ELR (cell line): ENCODE measurements at places on chromosomes 12 and 14.

- DNase-seq: peak; percentile 51
Measured at GRCh38 chr14:25132732-25133422, 82.9 kb upstream of the STXBP6 start.

DNA sequence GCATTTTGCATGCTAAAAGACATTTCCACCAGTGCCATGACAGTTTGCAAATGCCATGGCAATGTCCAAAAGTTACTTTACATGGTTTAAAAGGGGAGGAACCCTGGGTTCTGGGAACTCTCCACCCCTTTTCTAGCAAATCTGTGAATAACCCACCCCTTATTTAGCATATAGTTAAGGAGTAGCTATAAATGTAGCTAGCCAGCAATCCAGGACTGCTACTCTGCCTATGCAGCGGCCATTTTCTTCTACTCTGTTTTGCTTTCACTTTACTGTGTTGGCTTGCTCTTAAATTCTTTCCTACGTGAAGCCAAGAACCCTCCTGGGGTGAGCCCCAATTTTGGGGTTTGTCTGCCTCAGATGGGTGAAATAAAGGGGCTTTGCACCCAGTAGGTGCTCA is 141.0 kb downstream of the PTPN11 start:
- peak; percentile 42 for DNase-seq

- no peak for DNase-seq
Measured at GRCh38 chr14:21038441-21039422, 3.4 kb upstream of the RNASE7 start.

GRCh38 chr12:53775478-53776145 is 23.8 kb upstream of the CISTR start:
- no peak for DNase-seq

- DNase-seq: peak; percentile 58
Measured at GRCh38 chr12:100473716-100474150, at the start of gene NR1H4. TSS of gene NR1H4 (plus strand) at chr12:100473866. CDS start at chr12:100493324, 19,458 bp downstream.

DNA sequence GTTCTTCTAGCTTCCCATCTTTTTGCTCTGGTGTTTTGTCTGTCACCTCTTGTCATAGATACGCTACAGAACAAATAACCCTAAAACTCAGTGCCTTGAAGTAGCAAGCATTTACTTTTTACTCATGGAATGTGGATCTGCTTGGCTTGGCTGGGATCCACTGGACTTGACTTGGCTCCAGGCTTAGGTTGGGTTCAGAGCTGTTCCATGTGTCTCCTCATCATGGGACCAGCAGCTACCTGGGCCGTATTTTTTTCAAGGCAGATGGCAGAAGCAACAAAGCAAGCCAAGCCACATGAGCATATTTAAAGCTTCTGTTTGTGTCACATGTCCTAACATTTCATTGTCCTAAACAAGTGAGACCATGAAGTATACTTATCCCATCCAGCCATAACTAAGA is 48.7 kb upstream of the ATF1 start:
- DNase-seq: no peak

DNA sequence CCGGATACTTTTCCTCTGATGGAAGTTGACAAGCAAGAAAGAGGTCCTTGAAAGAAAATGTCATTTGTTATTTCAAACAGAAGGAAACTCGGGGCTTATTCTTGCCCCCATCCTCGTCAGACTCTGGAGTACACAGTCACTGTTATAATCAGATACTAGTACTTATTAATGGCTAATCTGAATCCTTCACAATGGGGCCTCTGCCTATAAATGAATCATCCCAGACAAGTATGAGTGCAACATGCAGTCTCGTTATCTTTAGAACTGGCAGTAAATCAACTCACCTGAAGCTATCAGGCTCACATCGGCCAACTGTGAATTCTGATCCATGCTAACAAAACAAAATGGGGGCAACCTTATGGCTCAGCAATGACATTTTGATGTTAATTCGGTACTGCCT is 216.7 kb downstream of the GRIN2B start:
- DNase-seq: no peak

GRCh38 chr12:128459067-128459466 is 192.1 kb downstream of the TMEM132C start:
- DNase-seq: no peak

- DNase-seq: no peak
Measured at GRCh38 chr12:1962051-1963020, 41.9 kb downstream of the DCP1B start.

DNA sequence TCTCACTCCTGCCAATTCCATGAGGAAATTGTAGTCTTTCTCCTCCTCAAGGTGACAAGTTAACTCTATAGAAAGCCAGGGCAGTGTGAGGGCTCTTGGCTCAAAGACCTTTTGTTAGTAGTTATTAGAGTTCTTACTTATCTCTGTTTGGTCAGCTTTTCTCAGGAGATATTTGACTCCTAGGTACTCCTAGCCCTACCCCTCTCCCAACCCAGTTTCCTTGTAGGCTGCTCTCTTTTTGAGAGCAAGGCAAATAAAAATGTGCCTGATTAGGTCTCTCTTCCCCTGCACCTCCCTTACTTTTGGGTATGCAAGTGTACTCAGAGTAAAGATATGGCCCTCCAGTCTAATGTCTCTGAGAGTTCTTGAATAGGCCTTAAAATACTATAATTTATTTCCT is 23.8 kb downstream of the BTG1 start:
- DNase-seq: no peak

DNA sequence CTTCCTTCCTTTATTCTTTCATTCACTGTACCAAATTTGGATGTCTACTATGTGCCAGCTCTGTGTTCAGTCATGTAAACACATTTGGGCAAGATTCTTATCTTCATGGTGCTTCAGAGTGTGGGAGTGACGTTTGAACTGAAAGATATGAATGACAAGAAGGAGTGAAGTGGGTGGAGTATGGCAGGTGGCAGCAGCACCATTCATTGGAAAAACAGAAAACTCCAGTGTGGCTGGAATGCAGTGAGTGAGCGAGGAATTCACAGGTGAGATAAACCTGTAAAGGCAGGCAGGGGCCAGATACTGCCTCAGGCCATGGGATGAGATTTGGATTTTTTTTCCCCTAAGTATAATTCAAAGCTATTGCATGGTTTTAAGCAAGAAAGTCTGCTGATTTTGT is 140.7 kb upstream of the CCDC198 start:
- no peak for DNase-seq

DNA sequence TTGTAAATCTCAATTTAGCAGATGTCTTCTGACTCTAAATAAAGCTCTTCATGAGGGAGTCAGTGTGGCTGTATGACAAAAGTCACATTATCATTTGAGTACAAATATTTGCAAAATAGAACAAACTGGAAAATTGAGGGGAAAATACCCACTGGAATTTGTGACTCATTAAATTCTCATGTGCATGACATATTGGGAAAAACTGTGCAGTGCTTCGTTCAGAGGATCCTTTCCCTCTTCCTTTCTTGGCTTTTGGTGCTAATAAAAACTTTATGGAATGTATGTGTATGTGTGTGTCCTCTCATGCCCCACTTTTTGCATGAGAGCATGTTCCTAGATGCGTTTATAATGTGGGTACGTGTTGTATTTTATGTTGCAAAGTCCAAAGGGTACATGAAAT is 267.8 kb downstream of the KTN1 start:
- peak; percentile 29 for DNase-seq

DNA sequence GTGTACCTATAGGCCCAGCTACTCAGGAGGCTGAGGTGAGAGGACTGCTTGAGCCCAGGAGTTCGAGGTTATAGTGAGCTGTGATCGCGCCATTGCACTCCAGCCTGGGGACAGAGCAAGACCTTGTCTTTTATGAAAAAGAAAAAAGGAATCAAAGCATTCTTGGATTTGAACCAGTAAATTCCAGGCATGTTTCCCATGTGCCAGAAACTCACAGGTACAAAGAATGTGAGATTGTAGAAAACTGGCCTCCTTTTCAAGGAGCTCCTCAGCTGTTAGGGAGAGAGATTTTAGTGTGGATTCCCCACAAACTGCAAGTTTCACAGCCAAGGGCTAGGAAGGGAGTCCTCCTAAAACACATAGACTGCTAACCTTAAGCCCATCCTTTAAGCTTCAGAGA is 95.0 kb downstream of the FOXN4 start:
- DNase-seq: no peak

GRCh38 chr12:54590978-54591591 is 2.6 kb upstream of the PPP1R1A start:
- DNase-seq: no peak

DNA sequence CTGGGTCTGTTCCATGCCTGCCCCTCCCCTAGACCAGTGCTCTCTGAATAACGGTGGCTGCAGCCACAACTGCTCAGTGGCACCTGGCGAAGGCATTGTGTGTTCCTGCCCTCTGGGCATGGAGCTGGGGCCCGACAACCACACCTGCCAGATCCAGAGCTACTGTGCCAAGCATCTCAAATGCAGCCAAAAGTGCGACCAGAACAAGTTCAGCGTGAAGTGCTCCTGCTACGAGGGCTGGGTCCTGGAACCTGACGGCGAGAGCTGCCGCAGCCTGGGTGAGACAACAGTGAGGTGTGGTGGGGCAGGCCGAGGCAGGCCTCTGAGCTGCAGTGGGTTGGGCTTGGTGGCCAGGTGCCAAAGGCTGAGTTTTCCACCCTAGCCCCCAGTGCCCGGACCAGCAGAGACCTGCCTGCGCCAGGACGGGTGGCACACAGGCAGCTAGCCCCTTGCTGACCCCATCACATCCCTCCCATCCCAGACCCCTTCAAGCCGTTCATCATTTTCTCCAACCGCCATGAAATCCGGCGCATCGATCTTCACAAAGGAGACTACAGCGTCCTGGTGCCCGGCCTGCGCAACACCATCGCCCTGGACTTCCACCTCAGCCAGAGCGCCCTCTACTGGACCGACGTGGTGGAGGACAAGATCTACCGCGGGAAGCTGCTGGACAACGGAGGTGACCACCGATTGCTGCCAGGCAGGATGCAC is 28.2 kb upstream of the LRP1-AS start:
- DNase-seq: peak; percentile 72

DNA sequence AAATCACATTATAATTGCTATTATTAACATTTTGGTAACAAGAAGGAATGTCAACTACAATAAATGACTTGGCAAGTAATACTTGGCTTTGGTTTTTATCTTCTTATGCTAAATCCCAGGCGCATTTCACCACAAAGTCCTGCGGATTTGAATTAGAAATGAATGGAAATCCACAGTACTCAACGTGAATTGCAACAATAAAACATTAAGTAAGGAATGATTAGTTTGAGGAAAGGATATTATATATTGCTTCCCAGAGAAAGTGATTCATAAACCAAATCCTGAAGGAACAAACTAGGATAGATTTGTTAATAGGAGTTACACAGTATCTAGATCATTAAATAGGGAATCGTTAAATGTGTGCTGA is 1089.7 kb downstream of the TRHDE start:
- DNase-seq: no peak

DNA sequence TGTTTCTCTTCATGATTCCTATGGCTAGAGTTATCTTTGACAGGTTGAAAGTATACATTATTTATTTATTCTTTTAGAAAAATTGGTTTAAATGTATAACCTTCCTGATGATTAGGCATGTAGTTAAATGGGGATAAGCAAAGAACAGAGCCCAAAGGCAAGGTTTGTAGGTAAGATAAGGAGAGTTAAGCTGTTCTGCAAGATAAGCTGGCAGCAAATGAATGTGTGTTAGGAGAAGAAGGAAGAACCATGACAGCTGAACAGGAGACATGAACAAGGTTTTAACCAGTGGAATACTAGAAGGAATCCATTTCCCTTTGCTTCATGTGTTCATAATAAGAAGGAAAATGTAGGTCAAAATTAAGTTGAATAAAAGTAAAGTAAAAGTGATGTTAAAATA is 1330.1 kb upstream of the USP15 start:
- no peak for DNase-seq

DNA sequence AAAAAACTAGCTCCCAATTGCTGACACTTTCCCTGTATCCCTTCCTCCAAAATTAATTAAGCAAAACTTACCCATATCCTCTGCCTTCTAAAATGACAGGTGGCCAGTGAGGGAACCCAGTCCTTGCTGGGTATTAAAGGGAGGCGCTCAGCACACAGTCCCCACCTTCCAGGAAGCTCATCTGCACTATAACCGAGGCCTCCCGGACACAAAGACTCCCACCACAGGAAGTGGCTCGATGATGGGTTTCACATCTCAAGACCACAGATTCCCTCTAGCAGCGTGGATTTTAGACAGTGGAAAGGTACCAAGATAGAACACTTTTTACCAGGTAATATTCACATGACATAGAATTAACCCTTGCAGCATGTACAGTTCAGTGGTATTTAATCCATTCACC is 126.8 kb upstream of the NCOR2 start:
- DNase-seq: no peak

DNA sequence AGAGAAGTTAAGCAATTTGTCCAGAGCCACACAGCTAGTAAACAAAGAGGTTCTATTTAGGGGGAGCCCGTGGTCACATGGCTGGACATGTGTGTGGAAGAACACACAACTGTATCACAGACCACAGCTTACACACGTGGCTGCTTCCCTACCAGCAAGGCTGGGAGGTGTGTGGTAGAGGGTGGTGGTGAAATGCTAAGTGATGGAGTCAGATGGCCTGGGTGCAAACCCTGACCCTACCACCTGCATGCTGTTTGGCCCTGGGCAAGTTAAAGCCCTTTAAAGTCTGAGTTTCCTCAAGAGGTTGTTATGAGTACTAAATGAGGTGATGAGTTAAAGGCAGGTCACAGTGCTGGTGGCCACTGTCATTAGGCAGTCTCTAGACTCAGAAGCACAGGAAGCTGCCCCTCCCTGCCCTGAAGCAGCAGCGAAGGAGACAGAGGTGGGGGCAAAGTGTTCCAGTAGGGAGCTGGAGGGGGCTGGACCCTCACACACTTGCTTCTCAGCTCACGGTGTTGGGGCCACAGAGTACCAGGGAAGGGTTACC is 64.2 kb downstream of the ERH start:
- no peak for DNase-seq
